ENCODE measurements at places on chromosomes 6 and 20.

DNA sequence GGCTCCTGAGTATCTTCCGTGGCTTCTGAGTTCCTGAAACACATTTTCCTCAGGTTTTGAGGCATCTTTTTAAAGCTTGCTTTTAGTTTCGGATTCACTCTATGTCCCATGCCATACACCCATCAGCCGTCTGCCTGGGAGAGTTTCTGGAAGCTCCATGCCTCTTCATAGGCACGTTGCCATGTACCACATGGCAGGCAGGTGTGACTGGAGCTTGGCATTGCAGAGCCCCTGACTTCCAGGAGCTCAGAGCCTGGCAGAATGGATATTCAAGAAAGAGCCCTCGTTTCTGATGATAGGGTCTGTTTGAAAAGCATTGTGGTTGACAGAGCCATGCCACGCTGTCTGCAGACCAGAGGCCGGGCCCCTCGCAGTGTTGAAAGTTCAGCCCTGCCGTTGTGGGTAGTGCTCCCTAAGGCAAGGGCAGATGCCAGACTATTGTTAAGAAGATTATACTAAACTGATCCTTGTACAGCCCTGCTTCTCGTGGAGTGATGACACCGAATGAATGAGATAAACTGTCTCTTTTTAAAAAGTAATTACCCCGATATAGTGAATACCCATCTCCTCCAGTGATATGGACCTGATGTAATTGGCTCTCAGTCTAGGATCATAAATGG lies 100.0 kb downstream of the RPP40 start:
- ATAC-seq = no peak

DNA sequence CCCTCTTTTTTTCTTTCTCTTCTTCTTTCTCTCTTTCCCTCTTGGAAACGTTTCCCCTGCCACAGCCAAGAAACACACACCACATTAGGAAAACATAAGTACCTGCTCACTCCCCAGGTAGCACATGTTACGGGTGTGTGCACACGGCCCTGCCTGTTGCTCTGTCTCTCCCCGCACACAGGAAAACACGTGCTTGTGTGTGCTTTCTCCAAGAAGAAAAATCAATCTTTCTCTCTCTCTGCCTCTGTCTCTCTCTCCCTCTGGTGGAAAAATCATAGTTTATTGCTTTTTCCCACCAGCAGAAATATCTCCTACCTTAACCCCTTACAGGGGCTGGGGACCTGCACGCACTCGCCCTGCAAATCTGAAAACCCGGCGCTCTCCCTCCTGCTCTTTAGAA lies 102.3 kb downstream of the EDN3 start:
- ATAC-seq = no peak

- ATAC-seq = peak; percentile 73
Measured at GRCh38 chr20:43963872-43964791, 49.5 kb downstream of the TOX2 start.

DNA sequence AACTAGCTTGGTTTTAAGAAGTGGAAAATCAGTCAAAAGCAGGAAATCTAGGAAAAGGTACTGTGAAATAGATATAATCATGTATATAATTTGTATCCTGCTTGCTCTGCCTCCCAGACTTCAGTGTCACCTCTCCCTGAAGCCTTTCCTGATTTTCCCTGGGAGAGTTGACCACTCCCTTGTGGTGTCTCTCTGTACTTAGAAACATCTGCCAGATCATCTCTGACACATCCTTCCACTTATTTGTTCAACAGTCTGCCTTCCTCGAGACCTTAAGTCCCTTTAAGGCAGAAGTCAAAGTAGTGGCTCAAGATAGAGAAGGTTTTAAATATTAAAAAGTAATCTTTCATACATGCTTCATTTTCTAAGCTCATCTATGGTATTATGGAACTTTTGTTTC lies 236.5 kb downstream of the CDKAL1 start:
- no peak for ATAC-seq

DNA sequence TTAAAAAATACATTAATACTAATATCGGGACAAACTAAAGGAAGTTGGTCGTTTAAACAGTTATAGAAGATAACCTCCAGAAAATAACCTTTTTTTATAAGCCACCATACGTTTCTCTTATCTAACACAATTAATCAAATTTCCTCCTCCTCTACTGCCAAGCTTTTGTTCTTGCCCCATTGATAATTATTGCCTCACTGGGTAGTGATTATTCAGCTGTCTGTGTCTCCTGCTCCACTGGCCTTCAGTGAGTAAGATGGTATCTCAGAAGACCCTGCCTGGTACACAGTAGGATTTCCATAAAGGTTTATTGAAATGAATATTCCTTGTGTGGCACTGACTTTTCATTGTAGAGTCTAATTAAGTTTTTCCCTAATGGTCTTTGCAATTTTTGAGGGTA lies 165.5 kb upstream of the SCGN start:
- no peak for ATAC-seq

GRCh38 chr20:44258226-44258890 lies 11.2 kb downstream of the GDAP1L1 start:
- no peak for ATAC-seq

DNA sequence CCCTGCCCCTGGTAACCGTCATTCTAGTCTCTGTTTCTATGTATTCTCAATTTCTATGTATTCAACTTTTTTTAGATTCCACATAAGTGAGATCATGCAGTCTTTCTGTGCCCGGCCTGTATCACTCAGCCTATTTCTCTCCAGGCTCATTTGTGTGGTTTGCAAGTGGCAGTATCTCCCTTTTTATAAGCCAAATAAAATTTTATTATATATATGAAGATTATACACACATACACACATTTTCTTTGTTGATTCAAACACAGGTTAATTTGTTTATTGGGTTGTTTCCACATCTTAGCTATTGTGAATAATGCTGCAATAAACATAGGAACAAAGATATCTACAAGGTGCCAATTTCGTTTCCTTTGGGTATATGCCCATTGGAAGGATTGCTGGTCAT lies 571.7 kb downstream of the DHX35 start:
- no peak for ATAC-seq

- no peak for ATAC-seq
Measured at GRCh38 chr6:16209539-16209938, 28.8 kb upstream of the GMPR start.

DNA sequence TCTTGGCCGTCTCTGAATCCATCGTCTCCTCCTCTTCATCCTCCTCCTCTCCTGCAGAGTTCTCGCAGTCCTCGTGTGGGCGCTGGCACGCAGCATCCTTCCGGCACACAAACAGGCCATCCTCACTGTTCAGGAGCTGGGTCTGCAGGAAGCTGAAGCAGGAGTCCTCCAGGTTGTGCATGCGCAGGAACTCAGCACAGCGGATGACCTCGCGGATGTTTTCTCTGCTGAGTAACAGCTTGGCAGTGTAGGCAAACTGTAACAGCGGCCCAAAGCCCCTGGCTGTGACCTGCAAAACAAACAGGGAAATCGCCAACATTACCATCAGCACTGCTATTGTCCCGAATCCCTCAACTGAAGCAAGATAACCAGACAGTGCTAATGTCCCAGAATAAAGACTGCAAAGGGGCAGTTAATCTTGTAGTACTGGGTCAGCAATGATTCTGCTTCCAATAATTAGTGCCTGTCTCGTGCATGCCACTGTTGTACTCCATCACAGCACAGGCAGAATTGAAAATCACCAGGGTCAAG lies 57.4 kb downstream of the GJA10 start:
- no peak for ATAC-seq

DNA sequence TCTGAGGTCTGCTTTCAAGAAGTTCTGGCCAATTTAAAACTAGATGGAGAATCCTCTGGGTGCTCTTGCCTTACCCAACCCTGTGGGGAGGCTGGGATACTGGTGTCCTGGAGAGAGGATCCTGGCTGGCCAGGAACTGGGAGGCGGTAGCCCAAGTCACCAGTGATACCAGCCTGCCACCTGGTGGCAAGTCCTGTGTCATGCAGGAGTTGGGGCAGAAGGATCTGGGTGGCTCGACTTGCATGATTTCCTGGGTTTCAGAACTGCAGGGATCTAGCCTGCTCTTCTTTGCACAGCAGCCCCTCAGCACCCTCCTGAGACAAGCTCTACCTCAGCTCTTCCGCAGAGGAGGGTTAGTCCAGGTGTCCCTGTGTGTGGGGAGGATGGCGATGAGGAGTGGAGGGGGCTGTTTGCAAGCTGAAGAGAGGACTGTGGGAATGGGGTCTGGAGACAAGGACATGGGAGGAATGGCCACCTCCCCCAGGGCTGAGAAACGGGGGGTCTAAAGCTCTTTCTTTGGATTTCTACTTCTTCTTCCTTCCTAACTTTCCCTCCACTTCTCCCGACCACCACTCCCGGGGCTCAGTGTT lies 4.2 kb downstream of the KCNK17 start:
- peak; percentile 49 for ATAC-seq

- ATAC-seq = no peak
Measured at GRCh38 chr20:44457016-44457415, 18.7 kb upstream of the TTPAL start.

GRCh38 chr20:61771805-61772350 lies 293.8 kb downstream of the TAF4 start:
- ATAC-seq = no peak

- ATAC-seq = no peak
Measured at GRCh38 chr6:15310680-15311079, 64.8 kb downstream of the JARID2 start.

DNA sequence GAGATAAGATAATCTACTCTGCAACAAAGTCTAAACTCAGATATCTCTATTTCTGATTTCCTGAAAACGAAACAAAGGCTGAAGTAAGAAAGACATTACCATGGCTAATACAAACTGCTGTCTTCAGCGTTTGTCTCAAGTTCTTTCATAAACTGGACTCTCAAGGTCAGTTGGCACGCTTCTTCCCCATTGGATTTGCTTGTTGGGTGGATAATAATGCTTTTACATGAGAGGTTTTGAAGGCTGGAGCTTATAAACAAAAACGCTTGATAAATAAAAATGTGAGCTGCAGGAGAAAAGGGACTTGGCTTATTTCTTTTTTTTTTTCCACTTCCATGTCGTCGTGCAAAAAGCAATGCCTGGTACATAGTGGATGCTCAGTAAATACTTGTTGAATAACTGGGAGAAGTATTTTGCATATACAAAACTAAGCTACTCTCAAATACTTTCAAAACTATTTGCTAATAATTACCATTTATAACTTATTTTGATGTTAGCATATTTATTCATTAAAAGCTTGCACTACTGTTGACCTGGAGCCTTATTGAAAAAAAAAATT lies 65.7 kb upstream of the EEF1A1 start:
- peak; percentile 8 for ATAC-seq

GRCh38 chr6:109015176-109015575 lies 79.5 kb downstream of the SESN1 start:
- ATAC-seq = no peak

DNA sequence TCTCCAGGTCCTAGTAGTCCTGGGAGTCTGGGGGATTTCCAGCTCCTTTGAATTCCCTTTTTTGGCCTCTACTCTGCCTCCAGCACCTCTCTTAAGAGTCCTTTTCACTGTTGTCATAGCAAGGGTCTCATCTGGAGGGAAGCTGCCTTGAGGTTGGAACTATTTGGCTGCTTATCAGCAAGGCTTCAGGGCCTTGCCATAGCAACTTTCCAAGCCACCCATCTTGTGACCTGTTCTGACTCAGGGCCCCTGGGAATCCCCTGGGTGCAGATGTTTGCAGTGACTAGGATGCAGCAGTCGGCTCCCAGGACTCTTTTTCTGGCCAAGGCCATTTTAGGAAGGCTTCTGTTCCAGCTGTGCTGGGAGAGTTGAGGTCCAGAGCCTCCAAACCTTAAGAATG lies 12.4 kb downstream of the PKIG start:
- ATAC-seq = peak; percentile 32

- ATAC-seq = no peak
Measured at GRCh38 chr6:150666071-150666470, 66.4 kb downstream of the PLEKHG1 start.

DNA sequence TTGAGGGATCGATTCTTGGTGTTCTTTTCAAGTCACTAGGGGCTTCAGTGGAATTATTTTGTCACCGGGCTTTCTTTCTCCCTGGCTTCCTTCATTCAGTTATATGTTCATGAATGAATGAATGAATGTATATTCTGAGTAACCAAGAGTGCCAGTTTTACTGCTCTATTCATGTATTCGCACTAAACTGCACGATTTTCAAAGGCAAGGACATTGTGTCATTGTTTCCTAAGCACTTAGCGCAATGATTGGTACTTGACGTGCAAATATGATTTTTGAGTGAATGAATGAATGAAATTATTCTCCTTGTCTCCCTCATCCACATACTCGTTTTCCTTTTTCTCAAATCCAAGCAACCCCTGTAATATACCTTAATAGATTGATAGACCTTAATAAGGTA lies 822 bp downstream of the AFG1L start:
- ATAC-seq = no peak

GRCh38 chr20:1383623-1384404 lies 9.0 kb downstream of the FKBP1A start:
- ATAC-seq = no peak

DNA sequence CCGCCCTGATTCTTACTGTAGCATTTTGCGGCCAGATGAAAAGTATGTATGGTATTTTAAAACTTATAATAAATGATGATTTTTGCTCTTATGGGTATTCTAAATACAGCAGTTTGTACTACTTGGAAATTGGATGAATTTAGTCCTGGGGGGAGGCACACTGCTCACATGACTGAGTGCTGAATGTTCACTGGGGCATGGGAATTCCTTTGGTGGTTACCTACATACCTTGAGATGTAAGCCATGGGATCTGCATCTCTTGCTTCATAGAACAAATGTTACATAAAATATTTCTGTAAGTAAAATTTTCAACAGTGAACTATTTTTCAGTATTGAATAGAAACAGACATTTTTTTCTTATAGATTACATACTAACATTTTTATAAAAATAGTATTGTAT lies 71.1 kb downstream of the FIG4 start:
- ATAC-seq = no peak

- no peak for ATAC-seq
Measured at GRCh38 chr6:12735786-12736185, 19.2 kb downstream of the PHACTR1 start.

- ATAC-seq = no peak
Measured at GRCh38 chr6:151738267-151738666, 69.2 kb upstream of the ESR1 start.

GRCh38 chr6:112044196-112044595 lies 9.7 kb upstream of the CCN6 start:
- ATAC-seq = no peak
